ENCODE measurements at places on chromosomes 2 and 18.

GRCh38 chr18:28132084-28132483, 44.8 kb downstream of the CDH2 start:
- no peak for DNase-seq

DNA sequence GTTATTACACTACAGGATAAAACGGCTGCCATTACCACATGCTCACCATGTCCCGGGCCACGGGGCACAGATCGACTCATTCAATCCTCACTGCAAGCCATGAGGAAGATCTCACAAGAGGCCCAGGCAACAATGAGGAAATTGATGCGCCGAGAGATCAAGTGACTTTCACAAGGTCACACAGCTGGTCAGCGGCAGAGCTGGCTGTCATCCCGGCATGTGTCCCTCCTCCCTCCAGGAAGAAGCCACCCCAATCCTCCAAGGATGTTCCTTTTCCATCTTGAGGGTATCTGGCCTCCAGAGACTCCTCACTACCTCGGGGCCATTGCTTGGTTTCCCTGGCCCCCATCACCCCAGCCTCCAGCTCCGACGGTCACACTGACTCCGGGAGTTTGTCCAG, 65.3 kb upstream of the GLI2 start:
- DNase-seq, result no peak

GRCh38 chr2:194700726-194701125, 956.3 kb upstream of the SLC39A10 start:
- no peak for DNase-seq

- DNase-seq, result no peak
Observed at GRCh38 chr18:65282096-65282495, 468.7 kb upstream of the CDH7 start.

GRCh38 chr18:6363216-6363615, 51.5 kb downstream of the L3MBTL4 start:
- DNase-seq, result no peak
